AG09319 (cell line): ENCODE measurements at places on chromosomes 1 and 21.
A peak's percentile ranks its signal among the peaks of the same experiment; 100 is the strongest.

DNA sequence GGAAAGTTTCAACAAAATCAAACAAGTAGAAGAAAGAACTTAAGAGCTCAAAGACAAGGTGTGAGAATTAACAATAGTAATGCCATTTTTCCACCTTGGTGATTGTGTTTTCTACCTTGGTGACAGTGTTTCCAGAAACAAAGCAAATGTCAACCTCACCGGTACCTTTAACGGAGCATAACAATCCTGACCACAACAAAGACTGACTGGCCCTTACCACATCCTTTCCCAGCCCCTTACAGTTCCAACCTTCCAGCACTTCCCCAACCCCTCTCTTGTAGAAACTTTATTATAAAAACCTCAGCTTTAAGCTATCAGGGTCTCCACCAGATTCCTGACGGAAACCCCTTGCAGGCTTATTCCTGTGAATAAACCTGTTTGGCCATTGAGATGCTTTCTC is 16.7 kb downstream of the STYXL2 start:
- no peak for DNase-seq

DNA sequence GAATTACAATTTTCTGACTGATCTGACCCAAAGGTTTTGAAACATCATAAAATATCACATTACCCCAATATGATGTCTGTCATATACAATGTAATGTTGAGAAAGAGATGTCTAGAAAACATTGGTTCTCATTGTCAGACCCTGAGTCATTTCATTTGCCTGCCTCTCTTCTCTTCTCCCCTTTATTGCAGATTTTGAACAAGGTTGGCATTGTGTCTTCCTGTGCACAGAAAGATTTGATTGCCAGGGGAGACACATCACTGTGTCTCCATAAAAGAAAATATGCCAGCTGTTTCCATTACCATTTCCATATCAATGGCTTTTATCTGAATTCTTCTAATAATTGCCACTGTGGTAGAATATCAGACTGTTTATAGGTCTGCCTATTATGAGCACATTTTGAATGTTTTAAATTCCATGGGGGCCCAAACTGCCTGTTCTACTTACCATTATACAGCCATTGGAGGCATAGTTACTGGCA is 65.6 kb downstream of the IFI44 start:
- no peak for DNase-seq

GRCh38 chr1:223161321-223161720 is 18.3 kb upstream of the TLR5 start:
- DNase-seq: no peak

DNA sequence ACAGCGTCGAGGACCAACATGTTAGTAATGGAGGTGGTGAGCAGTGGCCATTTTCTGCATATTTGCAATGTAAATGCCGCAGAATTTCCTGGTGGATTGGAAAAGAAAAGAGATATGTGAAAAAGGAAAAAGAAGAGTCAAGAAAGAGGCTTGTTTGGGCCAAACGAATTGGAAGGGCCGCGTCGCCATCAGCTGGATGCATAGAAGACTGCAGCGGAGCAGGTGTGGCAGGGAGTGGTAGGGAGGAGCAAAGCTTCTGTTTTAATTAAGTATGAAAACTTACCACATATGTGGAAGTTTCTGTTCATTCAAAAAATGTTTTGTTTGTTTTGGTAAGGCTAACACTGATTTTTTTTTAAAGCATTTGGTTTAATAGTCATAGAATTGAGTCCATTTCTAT is 690.7 kb downstream of the NCAM2 start:
- DNase-seq: no peak

GRCh38 chr1:22341791-22342605 is 109.7 kb upstream of the ZBTB40 start:
- DNase-seq: no peak

GRCh38 chr1:173421789-173422188 is 55.3 kb upstream of the PRDX6 start:
- DNase-seq: no peak

GRCh38 chr21:35994613-35995012 is 65.7 kb downstream of the SETD4 start:
- DNase-seq: no peak

DNA sequence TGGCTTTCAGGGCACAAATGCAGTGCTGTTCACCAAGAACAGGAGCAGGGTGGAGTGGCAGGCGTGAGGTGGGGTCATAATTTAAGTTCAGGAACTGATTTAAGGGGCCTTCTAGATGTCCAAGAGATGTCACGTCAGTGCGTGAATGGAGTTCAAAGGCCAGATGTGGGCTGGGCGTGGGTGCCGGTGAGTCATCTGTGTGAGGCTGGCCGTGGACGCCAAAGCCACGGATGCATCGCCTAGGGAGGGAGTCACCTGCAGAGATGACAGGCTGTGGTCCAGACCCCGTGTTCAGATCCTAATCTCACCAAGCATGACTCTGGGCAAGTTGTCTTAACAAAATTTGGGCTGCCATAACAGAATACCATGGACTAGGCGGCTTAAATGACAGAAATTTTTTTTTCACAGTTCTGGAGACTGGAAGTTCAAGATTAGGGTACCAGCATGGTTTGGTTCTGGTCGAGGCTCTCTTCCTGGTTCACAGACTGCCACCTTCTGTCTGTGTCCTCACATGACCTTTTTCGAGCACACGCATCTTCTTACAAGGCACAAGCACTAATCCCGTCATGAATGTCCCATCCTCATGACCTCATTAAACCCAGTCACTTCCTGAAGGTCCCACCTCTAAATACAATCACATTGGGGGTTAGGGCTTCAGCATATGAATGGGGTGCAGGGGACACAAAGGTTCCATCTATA is 109.6 kb downstream of the PRDM2 start:
- DNase-seq: no peak

GRCh38 chr1:55313903-55314302 is 98.7 kb upstream of the USP24 start:
- DNase-seq: no peak

GRCh38 chr1:15636436-15636835 is 19.2 kb downstream of the DDI2 start:
- no peak for DNase-seq

GRCh38 chr1:244163861-244164510 is 112.9 kb downstream of the ZBTB18 start:
- DNase-seq: peak; percentile 81

- no peak for DNase-seq
Observed at GRCh38 chr1:67429011-67429527, 1.1 kb downstream of the SERBP1 start.

DNA sequence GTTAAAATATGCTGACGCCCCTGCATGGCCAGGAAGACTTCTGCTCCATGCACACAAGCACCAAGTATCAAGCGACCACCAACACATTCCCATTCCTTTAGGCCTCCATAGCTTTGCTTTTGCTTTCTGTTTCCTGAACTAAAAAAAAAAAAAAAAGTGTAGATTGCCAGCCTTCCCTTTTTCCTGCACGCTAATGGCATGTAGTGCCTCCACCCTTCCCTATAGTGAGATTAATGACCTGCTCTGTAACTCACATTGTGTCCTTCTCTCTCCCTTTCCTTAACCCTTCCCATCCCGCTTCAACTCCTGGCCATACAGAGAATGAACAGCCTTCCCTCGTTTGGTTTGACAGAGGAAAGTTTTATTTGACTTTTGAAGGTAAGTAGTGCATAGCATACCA is 57.1 kb upstream of the DYNLT5 start:
- DNase-seq: no peak

GRCh38 chr1:232684371-232685105 is 54.6 kb upstream of the SIPA1L2 start:
- DNase-seq: no peak

DNA sequence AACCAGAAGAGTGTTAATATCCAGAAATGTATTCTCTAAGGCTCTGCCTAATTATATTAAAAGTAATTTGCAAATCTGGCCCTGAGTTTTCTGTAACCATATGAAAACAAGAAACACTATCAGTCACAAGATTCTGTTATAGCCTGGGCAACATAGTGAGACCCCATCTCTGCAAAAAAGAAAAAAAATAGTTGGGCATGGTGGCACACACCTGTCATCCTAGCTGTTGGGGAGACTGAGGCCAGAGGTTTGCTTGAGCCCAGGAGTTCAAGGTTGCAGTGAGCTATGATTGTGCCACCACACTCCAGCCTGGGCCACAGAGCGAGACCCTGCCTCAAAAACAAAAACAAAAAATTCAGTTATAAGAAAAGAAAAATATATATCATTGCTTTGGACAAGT is 25.6 kb downstream of the C1orf21 start:
- DNase-seq: no peak

DNA sequence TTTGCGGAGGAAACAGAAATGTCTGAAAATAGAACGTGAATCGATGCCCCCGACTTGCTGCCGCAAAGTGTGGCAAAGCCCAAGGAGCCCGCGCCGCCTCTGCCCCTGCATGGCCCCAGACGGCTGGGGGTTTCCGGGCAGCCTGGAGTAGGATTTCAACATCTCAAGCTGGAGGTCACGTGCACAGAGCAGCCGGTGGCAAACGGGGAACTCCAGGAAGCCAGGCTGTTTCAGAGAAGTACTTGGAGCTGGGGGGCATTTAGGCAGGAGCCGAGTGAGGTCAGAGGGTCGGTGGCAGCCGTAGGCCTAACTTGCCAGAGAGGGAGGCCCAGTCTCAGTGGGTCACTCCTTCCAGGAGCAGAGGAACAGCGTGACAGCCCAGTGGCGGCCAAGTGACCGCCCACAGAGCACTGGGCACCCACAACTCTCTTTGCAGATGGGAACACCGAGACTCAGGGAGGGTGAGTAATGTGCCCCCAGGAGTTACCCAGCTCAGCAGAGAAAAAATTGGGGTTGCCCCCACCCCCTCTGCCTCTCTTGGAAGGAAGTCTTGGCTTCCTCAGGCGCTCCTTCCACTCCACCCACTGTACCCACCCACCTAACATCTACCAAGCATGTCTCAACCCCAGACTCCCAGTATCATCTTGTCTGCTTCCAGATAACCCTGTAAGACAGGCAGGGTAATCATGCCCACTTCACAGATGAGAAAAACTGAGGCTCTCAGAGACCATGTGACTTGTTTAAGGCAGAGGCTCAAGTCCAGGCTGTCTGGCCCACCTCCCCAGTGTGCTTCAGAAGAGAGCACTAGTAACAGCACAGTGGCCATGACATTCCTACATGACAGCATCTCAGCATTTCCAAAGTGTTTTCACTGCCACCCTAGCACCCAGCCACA is 179.4 kb downstream of the HIVEP3 start:
- DNase-seq: peak; percentile 47

DNA sequence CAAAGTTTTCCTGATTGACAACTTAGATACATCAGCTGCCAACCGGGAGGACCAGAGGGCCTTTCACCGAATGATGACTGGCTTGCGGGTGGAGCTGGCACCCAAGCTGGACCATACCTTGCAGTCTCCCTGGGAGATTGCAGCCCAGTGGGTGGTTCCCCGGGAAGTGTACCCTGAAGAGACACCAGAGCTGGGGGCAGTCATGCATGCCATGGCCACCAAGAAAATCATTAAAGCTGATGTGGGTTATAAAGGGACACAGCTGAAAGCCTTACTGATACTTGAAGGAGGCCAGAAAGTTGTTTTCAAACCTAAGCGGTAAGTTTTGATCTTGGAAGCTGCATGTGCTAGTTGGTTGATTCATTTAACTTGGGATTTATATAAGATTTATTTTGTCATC is 18.2 kb downstream of the FAM20B start:
- DNase-seq: no peak

- no peak for DNase-seq
Observed at GRCh38 chr1:218357893-218358232, 12.7 kb downstream of the TGFB2 start.

DNA sequence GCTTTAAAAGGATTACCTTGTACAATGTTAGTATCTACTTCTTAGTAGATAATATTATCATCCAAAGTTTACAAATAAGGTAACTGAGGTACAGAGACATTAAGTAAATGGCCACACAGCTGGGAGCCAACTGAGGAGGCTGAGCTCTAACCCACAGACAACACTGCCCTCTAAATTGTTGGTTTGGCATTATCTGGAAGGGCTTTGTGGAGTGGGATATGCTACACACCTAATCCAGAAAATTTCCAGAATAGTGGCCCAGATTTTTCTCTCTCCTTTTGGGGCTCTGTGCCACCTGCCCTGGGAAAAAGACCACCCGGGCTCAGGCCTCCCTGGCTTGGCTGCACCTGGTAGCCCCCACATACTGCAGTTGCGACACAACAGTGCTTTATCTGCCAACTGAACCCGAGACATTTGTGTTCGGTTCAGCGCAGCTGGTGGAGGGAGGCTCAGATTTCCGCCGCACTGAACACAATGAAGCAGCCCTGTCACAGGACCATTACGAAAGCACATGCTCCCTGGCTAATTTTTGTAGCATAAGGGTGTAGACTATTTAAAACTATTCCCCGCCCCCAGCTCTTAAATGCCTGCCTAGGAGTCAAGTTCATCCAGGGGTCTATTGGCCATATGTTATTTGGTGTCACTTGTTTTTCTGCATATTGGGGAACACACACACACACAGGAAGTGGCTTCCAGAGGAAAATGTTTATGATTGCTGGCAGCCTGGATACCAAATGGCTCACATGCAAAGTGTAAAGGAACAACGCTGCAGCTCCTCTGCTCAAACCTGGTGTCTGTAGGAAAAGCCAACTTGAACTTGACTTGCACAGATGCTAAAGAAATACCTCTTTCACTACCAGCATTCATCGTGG is 92.3 kb upstream of the ESRRG start:
- DNase-seq: no peak

DNA sequence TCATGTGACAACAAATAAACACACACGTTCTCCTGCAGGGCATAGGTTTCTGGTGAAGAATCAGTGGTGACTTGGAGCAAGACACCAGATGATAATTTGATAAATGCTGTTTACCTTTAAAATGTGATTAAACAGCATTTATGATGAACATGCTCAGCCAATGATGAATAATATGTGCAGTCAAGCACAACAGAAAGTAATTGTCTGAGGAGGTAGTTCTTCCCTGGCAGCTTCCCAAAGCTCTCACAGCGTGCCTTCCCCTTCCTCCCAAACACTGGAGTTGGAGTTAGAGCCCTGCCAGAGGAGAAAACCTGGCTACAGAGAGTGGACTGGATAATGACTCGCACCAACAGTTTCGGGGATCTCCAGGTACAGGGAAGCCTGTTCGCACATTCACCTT is 463.5 kb downstream of the SMYD3 start:
- no peak for DNase-seq

DNA sequence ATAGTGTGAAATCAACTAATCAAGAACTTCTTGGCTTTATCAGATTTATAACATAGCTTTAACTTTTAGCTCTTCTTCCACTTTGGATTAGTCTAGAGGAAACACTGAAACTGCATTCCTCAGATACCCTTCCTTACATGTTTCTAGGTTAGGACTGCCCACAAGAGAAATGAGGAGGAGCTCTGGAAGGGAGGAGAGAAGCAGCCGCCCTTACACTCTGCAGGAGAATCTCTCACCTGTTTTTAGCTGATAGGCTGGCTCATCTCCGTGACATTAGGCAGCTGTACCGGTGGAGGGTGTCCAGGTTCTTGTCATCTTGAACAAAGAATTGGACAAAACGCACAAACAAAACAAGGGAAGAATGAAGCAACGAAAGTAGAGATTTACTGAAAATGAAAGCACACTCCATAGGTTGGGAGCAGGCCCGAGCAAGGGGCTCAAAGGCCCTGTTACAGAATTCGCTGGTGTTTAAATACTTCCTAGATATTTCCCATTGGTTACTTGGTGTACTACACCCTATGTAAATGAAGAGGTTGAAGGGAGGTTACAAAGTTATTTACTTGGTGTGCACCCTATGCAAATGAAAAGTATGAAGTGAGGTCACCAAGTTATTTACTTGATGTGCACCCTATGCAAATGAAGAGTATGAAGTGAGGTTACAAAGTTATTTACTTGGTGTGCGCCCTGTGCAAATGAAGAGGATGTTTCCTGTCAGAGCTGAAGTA is 524.9 kb upstream of the CHRM3 start:
- no peak for DNase-seq

- DNase-seq: no peak
Observed at GRCh38 chr1:178821134-178821866, 49.6 kb downstream of the ANGPTL1 start.
